ENCODE measurements at places on chromosomes 3 and 15.

DNA sequence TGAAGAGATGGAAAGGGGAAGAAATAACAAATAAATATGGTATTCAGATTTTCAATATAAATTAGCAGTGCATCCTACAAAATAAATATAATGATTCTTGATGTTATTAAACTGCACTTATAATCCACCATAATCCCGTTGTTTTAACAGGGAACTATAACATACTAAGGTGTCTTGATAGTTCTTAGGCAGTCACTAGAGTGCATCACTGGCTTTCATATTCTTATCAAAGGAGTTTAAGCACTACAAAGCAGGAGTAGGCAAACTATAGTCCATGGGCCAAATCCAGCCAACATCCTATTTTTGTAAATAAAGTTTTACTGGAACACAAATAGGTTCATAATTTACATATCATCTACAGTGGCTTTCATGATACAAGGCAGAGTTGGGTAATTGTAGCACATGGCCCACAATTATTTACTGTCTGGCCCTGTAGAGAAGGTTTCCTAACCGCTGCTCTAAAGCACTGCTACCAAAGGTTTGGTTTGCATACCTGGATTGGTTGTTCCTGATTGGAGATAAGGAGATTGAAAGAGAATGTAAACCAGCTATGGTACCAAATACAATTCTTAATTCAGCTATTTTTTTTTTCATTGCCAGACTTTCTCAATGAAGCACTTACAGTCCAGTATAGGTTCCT lies 104.3 kb downstream of the ZNF280D start:
- DNase-seq: no peak

DNA sequence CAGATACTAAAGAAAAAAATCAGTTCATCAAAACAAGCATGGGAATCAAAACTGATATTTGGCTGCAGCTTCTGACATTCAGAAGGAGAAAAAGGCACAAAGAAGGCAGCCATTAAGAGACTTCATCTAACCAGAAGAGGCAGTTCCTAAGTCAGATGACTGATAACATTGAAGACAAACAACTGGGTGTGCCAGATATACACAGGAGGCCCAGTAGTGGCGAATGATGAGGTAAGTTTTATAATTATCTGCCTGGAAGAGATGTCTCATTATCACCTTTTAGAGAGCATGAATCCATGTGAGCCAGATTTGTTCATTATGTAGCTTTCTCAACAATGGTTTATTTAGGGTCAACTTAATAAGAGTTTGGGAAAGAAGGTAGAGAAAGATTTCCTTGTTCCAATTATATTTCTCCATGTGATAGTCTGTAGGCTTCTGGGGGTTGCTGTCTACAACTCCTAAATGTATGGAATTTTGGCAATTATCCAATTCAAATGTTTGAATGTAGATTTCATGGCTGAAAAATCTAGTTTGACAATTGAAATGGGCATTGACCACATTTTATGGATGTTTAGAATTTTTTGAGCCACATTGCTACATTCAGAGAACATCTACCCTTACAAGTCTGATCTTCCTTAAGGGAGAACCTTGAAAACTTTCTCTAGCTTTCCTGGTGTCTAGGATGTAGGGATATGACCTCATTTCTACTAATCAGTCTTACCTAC lies 50.4 kb upstream of the RASGRF1 start:
- DNase-seq: no peak

- DNase-seq: peak; percentile 70
Measured at GRCh38 chr3:169604568-169604967, 58.9 kb downstream of the MECOM start.

DNA sequence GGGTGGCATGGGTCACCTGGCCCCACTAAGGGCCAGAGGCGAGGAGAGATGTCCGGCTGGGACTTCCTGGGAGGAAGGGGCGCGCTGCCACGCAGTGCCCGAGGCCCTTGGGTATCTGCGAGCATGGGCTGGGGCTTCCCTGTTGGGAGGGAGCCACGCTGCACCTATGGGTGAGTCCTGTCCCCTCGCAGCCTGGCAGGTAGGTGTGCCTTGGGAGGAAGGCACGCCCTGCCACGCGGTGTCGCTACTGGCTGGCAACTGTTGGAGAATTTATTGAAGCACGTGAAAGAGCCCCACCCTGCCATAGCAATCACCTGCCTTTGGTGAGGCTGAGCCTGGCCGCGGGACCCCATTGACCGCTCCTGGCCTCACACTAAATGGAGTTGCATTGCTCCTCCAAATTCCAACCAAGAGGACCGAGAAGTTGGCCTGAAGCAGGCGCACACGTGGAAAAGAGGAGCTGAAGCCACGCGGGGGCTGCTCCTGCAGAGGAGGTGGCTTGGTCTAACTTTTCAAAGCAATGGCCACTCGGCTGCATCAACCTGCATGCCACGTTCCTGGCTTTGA lies 134.2 kb downstream of the TJP1 start:
- DNase-seq: no peak

DNA sequence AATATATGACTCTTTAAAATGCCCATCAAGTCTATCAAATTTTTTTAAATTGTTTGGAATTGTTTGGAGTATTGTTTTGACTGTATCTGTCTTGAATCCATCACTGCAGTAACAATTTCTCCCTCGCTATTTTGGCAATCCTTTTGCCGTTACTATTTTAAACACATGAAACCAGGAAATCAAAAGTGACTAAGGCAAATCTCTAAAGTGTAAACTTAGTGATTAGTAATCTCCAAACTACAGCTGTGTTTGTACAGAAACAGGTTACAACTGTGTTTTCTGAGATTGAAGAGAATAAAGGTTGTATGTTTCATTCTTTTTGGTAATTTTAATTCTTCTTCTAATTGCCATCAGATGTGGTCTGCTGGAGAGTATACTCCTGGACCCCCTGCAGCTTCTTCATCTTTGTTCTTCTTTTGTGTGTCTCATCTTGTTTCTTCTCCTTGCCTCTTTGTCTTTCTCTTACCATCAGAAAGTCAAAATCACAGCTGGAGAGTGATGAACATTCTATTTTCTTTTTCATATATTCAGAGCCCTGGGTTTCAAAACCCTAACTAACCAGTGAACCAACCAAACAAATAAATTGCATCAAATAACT lies 465.4 kb downstream of the RBMS3 start:
- DNase-seq: no peak

- no peak for DNase-seq
Measured at GRCh38 chr15:78085928-78086327, 6.4 kb upstream of the SH2D7 start.

GRCh38 chr3:143811602-143812001 lies 36.7 kb downstream of the SLC9A9 start:
- DNase-seq: no peak

- DNase-seq: no peak
Measured at GRCh38 chr3:8900869-8901268, 62.4 kb downstream of the RAD18 start.

DNA sequence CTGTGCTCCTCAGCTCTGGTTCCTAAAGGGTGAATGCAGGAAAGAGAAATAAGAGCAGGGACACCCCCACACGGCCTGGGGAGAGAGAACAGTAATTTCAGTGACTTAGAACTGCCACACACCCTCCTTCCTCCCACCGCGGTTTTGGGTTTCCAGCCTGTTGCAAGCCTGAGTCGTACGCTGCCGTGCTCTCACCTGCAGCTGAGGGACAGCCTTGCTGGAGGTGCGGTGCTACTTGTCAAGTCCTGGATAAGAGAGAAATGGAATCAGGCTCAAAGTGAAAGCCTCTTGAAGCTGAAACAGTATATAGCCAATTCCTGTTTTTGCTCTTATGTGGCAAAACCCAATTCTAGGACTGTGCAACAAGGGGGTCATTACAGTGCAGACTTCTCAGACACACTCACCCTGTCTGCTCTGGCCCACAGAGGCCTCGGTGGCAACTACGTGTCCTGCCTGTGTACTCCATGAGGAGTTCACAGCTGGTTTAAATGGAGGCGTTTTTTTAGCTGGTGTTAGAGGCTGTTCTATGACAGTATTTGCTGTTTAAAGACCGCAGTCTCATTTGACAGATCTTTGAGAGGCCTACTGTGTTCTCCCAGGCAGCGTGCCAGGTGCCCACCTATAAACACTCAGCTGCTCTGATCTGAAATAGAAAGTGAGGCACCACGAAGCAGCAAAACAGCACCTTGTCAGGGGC lies 42.9 kb downstream of the TBC1D2B start:
- no peak for DNase-seq

DNA sequence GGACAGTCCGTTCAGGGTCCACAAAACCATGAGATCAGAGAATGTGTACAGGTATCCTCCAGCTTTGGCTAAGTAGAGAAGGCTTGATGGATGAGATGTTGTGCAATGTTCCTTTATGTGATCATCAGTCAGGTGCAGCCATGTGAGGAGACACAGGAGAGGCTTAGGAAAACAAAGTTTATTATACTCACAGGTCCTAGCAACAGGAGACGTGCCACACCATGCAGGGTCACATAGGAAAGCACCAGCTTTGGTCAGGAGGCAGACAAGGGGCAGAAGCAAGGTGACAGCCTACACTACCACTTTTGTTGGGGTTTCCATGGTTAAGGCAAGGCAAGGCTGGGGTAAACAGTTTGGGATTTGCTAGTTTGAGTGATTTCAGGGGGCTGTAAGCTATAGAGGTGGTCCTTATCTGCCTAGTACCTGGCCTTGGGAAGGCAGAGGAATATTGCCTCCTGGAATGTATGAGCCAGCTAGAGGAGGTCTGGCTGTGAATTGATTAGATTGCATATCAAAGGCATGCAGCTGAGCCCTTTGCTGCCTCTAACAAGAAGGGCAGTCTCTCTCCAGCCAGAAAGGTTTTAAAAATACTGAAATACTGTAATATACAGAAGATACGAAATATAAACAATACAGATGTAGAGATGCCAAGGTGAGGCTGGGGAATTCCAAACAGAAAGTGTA lies 248.6 kb downstream of the RYR3 start:
- DNase-seq: peak; percentile 88

- DNase-seq: no peak
Measured at GRCh38 chr3:176362191-176362731, 835.0 kb downstream of the TBL1XR1 start.

GRCh38 chr3:2154621-2155020 lies 56.0 kb downstream of the CNTN4 start:
- no peak for DNase-seq

DNA sequence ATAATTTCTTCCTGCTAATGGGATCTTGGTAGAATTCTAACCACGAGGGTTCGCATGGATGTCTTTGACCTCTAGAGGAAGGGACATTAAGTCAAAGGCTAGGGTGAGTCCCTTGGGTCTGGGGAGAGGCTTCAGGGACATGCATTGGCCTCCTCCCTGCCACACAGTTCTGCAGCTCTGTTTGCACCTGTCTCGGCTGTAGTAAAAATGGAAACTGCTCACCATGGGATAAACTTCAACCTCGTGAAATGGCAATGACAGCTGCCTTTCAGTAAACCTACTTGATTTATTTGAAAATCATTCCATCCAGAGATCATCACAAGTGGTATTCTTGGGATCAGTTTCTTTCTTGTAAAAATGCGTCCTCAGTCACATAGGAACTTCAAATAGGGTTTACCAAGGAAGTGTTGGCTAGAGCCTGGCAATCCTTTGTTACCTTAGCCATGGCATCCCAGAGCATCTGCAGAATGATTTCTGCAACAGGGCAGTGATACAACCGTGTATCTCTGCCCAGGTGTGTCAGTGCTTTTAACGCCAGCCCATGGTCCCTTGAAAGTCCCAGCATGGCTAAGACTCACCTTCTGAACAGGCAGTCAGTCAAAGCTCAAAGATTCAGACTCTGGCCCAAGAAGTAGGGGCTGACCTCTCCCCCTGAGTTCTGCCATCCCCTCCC lies 14.0 kb upstream of the LRTM1 start:
- no peak for DNase-seq

- no peak for DNase-seq
Measured at GRCh38 chr3:128404276-128405068, 62.2 kb downstream of the DNAJB8 start.

- DNase-seq: peak; percentile 80
Measured at GRCh38 chr3:140276703-140277102, 341.7 kb downstream of the CLSTN2 start.

- peak; percentile 73 for DNase-seq
Measured at GRCh38 chr3:50342813-50343633, 2.4 kb upstream of the RASSF1 start.

DNA sequence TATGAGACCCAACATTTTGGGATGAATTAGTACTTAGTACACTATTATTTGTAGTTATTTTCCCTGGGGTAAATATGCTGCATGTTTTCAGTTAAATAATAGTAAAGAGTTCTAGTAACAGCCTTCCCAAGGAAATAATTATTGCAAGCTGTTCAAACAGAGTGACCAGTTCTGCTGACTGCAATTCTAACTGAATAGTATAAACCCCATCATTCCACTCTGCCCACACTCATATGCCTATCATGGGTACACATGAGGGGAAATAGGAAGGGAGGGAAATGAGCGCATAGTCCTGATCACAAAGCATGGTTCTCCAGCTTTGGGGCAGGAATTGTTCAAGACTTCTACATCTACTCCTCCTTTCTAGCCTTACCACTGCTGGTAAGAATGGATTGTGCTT lies 18.7 kb downstream of the UQCC5 start:
- no peak for DNase-seq

GRCh38 chr3:172339892-172340291 lies 108.4 kb downstream of the GHSR start:
- DNase-seq: no peak

DNA sequence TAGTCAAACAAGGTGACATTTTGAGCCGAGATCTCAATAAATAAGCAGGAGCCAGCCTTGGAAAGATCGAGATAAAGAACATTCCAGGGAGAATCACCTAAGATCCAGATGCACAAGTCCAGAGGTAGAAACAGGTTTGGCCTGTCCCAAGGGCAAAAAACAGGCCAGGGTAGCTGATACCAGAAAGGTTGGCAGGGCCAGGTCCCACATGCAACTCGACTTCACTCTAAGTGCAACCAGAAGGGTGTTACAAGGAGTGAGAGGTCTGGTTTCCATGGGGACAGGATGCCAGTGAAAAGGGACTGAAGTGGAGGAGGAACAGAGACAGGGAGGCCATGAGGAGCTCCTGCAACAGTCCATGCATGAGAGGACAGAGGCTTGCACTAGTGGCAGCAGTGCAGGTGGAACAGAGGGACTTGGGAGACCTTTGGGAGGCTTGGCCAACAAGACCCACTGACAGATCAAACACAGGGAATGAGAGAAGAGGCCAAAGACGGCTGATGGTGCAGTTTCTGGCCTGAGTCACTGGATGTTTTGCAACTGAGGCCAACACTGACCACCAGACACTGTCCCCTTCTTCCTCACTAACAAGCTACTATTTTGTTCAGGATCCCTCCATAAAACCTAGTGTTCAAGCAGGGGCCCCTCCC lies 5.2 kb downstream of the TPRA1 start:
- DNase-seq: no peak

DNA sequence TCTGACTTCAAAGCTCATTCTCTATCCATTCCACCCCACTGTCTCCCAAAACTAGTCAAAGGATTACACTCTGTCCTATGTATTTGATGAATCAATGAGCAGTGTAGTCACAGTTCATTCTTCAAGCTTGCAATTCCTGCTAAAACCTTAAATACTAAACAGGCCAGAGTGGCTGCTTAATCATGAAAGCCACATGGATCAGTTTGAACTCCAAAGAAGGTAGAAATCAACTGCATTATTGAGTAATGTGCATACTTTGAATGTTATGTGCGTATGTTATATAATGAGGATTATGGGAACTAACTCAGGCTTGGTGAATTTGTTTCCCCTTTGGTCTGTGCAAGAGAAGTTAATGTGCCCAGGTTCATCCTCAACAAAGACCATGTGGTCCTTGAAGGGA lies 45.4 kb downstream of the PRICKLE2 start:
- no peak for DNase-seq

- no peak for DNase-seq
Measured at GRCh38 chr3:26236531-26236930, 386.0 kb upstream of the LRRC3B start.

Measured in mesendoderm (in vitro differentiated cells).